ENCODE measurements at places on chromosomes 3 and 15.

DNA sequence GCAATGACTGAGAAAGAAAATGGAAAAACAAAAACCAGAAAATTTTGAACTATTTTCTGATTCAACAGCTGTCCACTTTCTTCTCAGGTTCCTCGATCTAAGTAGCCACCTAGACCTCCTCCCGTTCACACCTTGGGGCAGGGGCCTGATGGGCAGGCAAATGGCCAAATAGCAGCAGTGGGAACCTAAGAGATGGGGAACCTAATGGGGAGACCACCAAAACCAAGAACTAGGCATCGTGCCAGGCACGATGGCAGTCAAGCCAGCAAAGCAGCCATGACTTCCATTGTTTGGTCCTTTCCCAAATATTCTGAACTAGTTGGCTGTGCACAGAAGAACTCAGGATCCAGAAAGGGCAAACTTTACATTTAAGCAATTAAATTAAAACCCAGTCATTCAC, 57.1 kb downstream of the CAPN7 start:
- no peak for DNase-seq

DNA sequence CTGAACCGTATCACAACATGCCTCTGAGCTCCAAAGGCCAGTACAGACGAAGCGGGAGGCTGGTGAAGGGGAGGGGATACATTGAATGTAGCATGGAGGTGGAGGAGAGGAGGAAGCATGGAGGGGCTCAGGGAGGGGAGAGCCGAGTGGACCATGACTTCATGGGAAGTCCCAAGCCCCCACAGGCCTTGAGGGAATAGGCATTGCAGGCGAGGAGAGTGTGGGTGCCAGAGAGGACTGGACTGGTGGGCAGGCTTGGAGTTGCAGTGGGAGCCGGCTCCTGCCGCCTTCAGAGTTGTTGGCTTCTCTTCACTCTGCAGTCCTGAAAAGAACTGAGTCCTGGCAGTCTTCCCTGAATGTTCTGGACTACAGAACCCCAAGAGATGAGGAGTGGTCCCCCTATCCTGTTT, 3.3 kb upstream of the RNU6-1 start:
- DNase-seq: no peak

DNA sequence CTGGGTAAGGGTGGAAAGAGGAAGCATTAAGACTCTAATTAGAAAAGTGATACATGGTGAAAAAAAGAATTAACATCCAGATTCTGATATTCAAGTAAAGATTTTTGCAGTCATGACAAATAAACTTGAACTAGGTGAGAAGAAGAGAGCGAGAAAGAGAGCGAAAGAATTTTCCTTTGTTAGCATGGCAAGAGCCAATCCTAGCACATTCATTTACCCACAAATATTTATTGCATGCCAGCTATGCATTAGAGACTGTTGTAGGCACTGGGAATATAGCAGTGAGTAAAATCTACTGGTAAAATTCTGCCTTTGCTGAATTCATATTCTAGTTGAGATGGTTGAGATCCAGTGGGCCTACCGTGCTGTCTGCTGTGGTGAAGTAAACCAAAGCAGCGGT, 177.9 kb upstream of the DPH6 start:
- DNase-seq: no peak

GRCh38 chr15:42034628-42035434, 14.0 kb upstream of the PLA2G4E start:
- DNase-seq: no peak

- no peak for DNase-seq
These were observed 4.6 kb downstream of the ITGA11 start for GRCh38 chr15:68427366-68427765.

DNA sequence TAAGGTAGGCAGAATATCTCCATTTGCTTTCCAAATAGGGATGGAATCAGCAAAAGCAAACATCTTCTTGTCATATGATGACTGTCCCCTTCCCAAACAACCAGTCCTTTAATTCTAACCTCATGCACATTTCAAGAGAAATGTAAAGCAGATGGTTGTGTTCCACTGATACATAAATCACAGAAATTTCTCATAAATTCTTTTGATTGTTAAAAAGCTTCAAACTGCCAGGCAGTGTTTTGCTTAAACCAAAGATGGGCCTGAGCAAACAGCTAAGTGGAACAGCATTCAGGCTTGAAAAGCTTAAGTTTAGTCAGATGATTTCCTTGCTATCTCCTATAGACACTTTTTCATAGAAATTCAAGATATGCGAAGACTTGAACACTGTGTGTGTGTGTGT, 74.3 kb upstream of the SOX2 start:
- DNase-seq: no peak

DNA sequence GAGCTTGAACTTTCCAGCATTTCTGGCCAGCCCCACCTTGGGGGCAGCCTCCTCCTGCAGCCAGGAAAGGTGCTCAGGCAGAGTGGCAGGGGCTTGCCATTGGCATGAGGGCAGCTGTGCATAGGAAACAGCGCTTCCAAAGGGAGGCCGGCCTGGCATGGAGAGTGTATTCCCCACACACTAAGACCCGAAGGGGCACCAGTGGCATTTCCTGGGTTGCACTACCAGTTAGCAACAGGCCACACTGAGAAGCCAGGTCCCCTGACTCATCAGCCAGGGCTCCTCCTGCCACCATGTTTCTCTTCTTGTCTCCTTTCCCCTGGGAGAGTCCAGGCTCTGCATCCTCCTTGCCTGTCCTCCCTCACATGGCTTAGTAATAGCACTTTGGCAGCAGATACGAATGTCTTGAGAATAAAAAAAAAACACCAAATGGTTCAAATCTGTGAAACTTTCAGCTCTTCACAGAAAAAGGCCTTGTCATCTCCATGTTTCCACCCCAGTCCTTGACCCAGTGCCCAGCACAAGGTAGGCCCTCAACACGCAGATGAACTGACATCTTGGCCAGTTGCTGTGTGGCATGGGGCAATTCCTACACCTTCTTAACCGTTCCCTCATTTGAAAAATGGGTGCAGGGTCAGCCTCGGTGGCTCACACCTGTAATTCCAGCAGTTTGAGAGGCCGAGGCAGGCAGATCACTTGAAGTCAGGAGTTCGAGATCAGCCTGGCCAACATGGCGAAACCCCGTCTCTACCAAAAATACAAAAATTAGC, 180.4 kb downstream of the SMAD6 start:
- DNase-seq: no peak

DNA sequence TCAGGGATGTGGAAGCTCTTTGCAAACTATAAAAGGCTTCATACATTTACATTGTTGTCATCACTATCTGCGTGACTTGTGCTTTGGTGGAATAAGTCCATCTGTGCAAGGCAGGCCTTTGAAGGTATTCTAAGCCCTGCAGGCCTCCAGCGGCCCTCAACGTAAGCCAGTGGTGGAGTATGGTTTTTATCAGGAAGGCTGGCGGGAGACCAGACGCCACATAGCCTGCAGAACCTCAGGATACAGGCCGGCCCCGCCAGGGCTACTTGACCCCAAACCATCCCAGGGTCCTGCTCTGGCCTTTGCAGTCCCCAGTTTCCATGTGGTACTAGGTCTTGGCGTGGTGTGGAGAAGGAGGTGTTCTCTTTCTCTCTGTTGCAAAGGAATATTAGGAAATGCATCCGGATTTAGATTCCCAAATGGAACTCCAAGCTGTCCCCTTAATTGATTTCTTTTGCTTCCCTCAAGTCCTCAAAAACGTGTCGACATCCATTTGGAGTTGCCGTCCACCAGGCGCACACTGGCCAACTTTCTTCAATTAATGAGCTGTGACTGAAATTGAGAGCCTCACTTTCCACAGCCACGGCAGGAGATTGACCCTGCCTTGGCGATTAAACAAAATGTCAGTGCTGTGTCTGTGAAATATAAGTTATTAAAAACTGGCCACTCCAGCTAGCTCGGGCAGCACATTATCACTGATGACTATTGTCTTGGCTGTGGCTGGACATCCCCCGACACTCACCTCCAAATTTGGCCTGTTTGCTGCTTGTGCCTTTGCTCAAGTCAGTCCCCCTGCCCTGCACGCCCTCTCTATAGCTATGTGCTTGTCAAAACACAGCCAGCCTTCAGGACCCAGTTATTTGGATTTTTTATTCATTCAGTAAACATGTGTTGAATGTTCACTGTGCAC, 239.8 kb upstream of the TLE3 start:
- DNase-seq: no peak

- DNase-seq: peak; percentile 78
These were observed 32.4 kb upstream of the ALDH1L1 start for GRCh38 chr3:126212620-126213378.

- peak; percentile 65 for DNase-seq
These were observed 95.7 kb downstream of the NEDD4 start for GRCh38 chr15:55897560-55898336.

DNA sequence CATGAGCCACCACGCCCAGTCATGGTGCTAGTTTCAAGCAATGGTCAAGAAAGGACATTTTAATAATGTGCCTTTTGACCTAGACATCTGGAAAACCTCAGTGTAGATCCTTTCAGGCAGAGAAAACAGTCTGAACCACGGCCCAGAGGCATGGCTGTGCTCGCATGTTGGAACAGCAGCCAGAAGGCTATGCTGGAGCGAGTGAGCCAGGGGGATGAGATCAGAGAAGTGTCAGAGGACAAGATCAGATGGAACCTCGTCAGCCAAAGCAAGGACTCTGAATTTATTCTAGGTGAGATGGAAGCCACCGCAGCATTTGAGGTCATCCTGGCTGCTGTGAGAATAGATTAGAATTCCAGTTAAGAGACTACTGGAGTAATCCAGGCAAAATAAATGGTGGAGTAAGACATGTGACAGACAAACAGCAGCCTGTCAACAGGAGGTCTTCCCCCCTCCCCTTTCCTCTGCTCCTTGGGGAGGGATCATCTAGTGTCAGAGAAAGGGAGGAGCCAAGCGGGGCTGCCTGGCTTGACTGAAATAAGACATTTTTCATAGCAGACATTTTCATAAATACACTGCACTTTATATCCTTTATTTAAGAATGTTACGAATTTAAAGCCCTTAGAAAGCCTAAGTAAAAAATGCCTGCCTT, 40.4 kb upstream of the ACKR4 start:
- no peak for DNase-seq

- no peak for DNase-seq
These were observed 47.7 kb downstream of the PDZRN3 start for GRCh38 chr3:73576999-73577461.

DNA sequence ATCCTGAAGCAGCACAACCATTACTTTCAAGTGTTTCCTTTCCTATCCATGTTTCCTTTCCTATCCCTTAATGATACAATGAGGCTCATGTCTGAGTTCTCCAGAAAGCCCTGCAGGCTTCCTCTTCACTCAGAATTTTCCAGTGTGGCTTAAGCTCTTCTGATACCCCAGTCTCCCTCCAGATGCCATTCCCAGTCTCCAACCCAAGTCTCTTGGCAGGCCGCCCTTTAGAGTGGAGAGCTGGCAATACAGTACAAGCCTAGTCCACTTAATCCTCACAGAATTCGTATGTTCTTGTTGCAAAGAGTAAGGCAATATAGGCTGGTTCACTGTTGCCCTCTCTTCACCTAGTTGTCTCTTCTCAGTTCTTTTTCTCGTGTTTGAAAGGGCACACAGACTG, 503.9 kb upstream of the MDFIC2 start:
- no peak for DNase-seq

GRCh38 chr3:61288446-61288845, 37.2 kb upstream of the FHIT start:
- DNase-seq: no peak

DNA sequence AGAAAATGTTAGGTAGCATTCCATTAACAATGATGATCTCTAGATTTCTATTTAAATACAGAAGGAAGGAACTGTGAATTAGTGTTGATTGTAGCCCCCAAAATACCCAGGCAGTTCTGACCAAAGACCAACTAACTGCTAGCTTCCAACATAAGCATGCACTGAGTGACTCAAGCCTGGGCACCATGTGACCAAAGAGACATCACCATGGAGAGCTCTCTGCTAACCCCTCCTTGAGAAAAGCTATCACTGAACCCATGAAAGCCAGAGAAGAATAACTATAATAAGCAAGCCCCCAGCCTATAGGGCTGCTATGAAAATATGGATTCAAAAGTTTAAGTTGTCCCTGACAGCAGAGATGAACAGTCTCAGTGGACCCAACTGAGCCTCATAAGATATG, 310.2 kb downstream of the ULK4 start:
- no peak for DNase-seq

DNA sequence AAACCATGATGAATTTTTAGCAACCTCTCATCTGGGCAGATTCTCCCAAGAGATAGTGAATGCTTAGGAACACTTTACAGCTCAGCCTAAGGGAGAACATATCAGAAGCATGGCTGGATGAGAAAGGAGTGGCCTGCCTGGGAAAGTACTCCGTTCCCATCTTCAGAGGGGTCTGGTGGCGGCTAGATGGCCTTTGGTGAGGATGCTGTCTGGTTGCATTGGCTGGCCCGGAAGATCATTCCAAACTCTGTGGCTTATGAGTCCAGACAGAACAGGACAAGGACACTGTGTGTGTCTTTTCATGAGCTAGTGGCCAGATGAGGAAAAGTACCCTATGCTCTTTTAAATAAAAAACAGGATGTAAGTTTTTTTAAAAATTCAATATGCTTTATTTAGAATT, 51.2 kb downstream of the CRTC3 start:
- no peak for DNase-seq

- no peak for DNase-seq
These were observed 87.6 kb downstream of the LRIG1 start for GRCh38 chr3:66413151-66413751.

GRCh38 chr3:137765310-137766033, 1.4 kb downstream of the SOX14 start:
- no peak for DNase-seq

GRCh38 chr15:42920519-42921341, at the start of gene TTBK2:
TTBK2 (minus strand) TSS chr15:42920778; CDS start chr15:42878617, 42,161 bp downstream.
- peak; percentile 98 for DNase-seq

- DNase-seq: no peak
These were observed 13.1 kb upstream of the SNX22 start for GRCh38 chr15:64138331-64138941.

DNA sequence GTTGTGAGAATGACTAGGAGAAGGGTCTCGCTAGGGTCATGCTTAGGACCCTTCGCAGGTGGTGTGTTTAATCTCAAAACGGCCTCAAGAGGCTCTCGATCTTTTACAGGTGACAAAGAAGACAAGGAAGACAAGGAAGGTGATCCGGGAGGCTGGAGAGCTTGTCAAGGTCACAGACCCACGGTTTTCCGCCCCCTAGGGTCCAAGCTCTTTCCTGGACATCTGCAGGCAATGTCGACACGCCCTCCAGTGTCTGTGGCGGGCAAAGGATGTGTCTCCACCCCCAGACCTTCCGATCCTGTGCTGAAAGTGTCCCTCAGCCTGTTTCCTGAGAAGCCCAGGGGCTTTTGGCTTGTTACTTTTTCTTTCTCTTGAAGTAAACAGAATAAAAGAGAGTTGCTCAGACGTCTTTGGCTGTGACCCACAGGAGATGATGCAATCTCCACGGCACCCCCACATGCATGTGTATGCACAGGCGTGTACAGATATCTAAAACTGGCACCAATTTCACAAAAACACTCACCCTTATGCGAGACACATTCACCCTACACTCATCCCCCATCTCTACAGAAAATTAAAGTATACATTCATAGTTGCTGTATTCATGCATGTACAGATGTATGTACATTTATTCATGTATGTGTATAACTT, 108.8 kb downstream of the KLF13 start:
- DNase-seq: peak; percentile 66

DNA sequence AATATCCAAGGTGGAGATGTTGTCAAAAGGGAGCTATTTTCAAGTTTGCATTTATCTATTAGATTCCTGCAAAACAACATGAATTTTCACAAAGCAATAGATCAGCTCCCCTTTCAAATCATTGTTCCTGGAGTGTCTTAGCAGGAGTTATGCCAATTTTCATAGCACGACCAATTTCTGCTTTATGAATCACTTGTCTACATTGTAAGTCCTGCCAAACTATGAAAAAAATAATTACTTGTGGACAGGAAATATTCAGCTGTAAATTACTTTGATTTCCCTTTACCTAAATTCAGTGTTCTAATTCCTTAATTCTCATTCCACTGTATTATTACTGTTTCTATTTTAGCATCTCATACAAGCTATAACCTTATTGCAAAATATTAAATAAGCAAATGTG, 1289.6 kb downstream of the NSUN3 start:
- DNase-seq: no peak
